DMS79 (cell line): ENCODE measurements at places on chromosomes 12 and 14.
A peak's percentile ranks its signal among the peaks of the same experiment; 100 is the strongest.

DNA sequence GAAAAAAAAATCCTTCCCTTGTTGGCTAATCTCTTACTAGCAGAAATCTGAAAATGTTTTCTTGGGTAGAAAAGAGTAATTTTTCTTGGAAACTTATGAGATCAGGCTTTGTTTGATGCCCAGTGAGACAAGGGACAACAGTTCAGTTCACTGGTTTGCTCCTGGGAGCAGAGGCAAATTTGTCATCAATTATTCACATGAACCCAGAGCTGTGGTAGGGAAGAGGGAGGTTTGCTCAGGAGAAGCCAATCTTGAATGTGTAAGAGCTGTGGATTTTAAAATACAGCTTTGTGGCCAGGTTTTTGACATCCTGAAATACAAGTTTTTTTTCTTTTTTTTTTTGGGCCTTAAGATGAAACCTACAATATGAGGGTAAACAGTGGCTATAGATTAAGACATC lies 426.6 kb downstream of the ATP23 start:
- no peak for DNase-seq

- DNase-seq: no peak
These were observed 2.8 kb upstream of the NID2 start for GRCh38 chr14:52071675-52072074.

GRCh38 chr14:97393244-97393643 lies 596.1 kb downstream of the VRK1 start:
- DNase-seq: no peak

GRCh38 chr12:101695706-101696105 lies 1.7 kb upstream of the CHPT1 start:
- no peak for DNase-seq

DNA sequence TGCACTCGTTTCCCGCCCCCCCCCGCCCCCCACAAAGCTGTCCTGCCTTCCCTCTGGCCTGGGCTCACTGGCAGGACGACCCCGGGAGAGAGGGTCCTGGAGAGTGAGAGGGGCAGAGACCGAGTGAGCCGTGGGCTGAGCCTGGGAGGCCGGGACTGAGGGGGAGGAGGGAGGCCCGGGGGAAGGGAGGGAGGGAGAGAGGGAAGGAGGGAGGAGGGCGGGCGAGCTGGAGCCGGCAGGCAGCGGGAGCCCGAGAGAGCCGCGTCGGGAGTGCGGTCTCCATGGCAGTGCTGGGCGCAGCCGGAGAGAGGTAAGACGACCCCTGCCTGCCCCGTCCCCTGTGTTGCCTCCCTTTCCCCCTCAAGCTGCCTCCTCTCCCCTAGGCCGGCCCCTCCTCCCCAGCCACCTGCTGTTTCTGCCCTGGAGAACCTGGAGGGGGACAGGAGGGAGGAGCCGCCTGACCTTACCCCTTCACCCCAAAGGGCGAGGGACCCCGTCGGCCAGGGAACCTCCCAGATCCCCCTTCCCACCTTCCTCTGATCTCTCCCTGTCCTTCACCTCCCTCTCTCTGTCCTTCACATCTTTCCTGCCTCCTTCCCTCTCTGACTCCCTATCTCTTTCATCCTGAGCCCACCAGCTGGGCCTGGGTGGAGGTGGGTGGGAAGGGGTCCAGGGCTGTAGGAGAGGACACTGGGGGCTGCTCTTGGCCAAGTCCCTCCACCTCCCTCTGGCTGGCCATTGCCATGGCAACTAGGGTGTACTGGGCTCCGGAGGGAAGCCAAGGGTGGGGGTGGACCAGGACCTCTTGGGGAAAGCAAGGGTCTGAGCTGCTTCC lies at the start of gene GPR162:
Gene GPR162 (plus strand): TSS at position 231 of the 835 bp plus-strand sequence. CDS start 2,078 bp downstream, outside the sequence.
- peak; percentile 72 for DNase-seq

DNA sequence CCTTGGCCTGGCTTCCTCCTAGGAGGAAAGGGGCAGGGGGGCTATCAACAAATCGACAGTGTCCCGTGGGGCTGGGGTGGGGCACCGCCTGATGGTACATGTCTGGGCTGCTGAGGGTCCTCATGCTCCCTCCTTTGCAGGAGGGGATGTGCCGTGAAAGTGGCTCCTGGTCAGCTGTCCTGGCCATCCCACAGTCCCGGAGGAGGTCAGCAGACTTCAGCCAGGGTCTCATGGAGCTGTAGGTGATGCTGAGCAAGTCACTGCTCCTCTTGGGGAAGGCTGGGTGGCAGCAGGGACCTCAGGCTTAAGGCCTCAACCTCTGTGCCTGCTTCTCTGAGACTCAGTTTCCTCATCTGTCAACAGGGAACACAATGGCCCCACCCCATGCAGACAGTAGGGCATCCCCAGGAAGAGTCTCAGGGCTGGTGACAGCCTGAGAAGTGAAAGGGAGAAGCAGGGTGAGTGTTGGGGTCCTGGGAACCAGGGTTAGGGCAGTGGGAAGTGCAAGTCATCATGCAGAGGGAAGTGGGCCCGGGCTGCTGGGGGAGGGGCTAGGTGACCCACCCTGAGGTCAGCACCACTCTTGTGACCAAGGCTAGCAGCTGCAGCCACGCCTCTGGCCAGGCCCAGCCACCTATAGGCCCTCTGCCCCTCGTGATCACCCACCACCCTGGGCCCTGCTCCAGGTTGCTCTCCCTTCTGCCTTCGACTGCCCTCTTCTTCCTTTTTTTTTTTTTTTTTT lies 4.4 kb upstream of the TNFAIP2 start:
- no peak for DNase-seq

- DNase-seq: no peak
These were observed 16.6 kb upstream of the PLEK2 start for GRCh38 chr14:67428501-67429031.

GRCh38 chr12:467591-467990 lies 7.9 kb downstream of the B4GALNT3 start:
- no peak for DNase-seq

- no peak for DNase-seq
These were observed 11.5 kb downstream of the CCDC198 start for GRCh38 chr14:57482120-57482519.

GRCh38 chr12:46217541-46218321 lies 51.1 kb downstream of the SLC38A1 start:
- no peak for DNase-seq

GRCh38 chr14:75648066-75648838 lies 12.4 kb downstream of the ERG28 start:
- DNase-seq: peak; percentile 20

DNA sequence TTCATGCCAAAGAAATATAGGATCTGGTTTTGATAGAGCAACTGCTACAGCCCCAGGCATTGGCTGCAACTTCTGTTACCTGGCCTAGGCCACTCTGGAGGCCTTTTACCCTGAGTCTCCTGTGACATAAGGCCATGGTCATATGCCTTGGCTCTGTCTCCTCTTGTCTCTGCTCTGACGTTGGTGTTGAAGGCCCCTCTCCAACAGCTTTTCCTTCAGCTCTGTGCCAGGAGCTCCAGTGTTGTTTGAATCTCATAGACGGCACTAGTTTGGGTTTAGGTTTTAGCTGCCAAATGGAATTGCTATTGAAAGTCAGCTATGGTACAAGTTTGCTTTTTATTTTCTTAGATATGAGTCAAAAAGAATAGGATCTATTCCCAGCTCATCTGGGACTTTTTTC lies 41.1 kb downstream of the TTLL5 start:
- DNase-seq: no peak

DNA sequence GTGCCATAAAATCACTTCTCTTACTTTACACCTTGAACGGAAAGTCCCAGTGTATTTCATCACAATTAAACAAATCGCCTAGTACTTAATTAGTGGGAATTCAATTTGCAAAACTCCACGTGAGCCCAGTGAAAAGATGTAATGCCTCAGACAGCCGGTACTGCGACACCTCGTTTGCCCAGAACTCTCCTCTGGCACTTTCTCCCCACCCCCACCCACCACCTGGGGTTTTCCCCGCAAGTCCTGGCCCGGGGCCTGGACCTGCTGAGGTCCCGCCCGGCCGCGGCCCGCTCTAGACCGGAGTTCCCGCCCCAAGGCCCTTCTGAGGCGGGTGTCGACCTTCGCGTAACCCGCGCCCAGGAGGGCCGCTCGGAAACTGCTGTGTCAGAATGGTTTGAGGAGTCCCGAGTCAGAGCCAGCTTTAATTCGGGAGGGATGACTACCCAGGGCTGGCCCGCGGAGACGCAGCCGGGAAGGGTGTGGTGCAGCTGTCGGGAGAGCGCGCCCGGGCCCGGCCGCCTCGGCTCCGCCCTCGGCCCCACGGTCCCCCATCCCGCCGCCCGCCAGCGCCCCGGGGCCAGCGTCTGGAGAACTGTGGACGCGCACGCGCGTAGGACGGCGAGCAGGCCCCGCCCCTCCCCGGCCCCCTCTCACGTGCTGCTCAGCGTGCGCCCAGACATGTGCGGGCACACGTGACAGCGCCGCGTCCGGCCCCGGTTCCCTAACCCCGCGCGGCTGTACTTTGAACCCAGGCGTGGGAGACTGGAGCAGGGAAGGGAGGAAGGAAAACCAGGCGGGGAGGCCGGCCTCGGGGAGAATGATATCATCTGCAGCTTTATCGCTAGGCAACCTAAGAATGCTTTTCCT lies 10.8 kb downstream of the BHLHE41 start:
- peak; percentile 26 for DNase-seq

DNA sequence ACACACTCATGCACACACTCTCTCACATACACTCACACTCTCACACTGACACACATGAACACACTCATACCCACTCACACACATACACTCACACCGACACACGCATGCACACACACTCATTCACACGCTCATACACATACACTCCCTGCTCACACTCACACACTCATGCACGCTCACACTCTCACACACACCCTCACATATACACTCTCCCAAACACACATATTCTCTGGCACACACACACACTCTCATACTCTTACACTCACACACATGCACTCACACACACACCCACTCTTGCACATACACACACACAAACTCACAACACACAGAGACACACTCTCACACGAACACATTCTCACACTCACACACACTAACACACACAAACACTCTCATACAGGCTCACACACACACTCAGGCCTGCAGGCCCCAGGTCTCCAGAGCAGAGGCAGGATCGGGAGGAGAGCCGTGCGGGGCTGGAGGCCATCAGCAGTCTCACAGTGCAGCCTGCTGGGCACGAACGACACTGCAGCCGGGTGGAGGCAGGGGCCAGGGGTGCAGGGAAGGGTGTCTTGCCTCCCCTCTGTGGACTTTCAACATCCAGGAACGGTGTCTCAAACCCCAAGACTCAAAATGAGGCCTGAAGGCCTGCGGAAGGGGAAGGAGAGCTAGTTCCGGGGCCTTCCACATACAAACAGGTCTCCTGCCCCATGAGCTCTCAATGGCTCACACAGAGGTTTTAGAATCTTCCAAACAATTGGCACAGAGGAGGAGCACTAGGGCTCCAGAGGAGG lies 148.7 kb downstream of the ANO2 start:
- no peak for DNase-seq

GRCh38 chr14:23550812-23551265 lies 726 bp downstream of the ZFHX2 start:
- DNase-seq: no peak

GRCh38 chr14:50001999-50002925 lies 109.4 kb downstream of the ARF6 start:
- DNase-seq: peak; percentile 93

GRCh38 chr14:98769326-98769725 lies 502.7 kb downstream of the BCL11B start:
- no peak for DNase-seq

DNA sequence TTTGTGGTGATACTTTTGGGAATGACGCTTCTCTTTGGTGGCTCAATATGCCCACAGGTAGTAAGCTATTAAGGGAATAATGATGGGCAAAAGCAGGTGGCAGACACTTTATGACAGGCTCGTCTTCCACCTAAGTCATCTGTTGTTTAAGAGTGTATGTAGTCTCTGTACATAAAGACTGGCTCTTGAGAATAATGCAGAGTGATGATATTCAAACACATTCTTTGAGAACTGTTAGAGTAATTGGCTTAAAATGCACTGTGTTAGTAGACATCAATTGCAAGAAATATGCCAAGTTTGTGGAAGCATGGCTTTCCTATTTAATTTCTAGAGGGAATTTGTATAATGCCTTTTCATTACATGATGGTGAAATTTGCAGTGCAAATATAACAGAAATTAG lies 694.8 kb upstream of the MIS18BP1 start:
- DNase-seq: no peak

DNA sequence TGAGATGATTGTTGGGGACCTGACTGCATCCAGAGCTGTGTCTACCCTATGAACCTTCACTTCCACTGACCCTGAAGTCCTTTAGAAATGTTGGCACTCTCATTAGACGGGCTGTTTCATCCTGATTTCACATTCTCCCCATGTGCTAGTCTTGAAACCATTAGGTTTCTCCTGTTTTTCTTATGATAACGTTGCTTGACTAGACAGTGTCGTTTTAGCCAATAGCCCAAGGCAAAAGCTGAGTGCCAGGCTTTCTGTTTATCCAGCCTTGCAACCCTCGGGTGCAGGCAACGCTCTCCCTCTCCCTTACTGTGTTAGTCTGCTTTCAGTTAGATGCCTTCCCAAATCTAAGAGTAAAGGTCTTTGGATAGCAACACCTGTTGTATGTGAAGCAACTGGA lies 30.1 kb downstream of the DACT1 start:
- DNase-seq: no peak

GRCh38 chr12:50620978-50621360 lies 116.2 kb downstream of the DIP2B start:
- DNase-seq: no peak

GRCh38 chr12:27012239-27012981 lies 1.8 kb downstream of the TM7SF3 start:
- DNase-seq: no peak

GRCh38 chr12:42701084-42701483 lies 111.5 kb upstream of the PRICKLE1 start:
- DNase-seq: no peak

- DNase-seq: no peak
These were observed 27.1 kb upstream of the ATXN2 start for GRCh38 chr12:111626230-111626629.

DNA sequence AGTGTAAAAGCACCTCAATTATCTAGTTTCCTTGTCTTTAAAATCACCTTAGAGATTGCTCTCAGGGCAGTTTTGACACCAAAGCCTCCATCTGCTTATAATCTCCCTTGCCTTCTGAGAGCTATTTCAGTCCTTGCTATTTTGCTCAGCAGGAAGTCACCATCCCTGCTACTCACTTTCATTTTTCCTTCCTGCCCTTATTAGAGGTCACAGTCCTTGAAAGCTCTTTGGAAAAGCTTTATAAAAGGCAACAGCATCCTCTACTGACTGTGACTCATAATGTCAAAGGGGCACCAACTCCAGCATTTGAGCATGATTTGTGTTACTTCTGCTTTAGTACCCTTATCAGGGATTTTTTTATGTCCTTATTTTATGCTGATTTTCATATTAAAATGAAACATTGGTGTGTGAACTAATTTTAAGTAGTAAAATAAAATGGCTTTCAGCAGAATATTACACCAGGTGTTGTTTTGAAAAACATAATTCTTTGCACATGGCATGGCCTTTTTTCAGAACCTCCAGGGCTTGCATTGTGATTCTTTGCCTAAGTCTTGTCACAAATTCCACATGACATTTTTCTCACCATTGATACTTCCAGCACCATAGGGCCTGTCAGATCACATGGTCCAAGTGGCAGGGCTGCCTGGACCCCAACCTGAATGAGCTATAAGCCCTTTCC lies 213.0 kb downstream of the ADAMTS20 start:
- DNase-seq: no peak

- DNase-seq: no peak
These were observed 2.1 kb downstream of the WASHC4 start for GRCh38 chr12:105109465-105110212.

GRCh38 chr12:112350593-112351592 lies 31.3 kb downstream of the HECTD4 start:
- no peak for DNase-seq
